ENCODE measurements at places on chromosomes 12 and 14.

- no peak for DNase-seq
These were observed 660 bp upstream of the HCFC2 start for GRCh38 chr12:104063712-104064030.

GRCh38 chr14:103724116-103724515, 8.5 kb downstream of the ZFYVE21 start:
- peak; percentile 49 for DNase-seq

- DNase-seq = peak; percentile 17
These were observed 81.6 kb downstream of the ITPK1 start for GRCh38 chr14:93033983-93034670.

GRCh38 chr12:25972783-25973182, 14.3 kb downstream of the RASSF8 start:
- no peak for DNase-seq

DNA sequence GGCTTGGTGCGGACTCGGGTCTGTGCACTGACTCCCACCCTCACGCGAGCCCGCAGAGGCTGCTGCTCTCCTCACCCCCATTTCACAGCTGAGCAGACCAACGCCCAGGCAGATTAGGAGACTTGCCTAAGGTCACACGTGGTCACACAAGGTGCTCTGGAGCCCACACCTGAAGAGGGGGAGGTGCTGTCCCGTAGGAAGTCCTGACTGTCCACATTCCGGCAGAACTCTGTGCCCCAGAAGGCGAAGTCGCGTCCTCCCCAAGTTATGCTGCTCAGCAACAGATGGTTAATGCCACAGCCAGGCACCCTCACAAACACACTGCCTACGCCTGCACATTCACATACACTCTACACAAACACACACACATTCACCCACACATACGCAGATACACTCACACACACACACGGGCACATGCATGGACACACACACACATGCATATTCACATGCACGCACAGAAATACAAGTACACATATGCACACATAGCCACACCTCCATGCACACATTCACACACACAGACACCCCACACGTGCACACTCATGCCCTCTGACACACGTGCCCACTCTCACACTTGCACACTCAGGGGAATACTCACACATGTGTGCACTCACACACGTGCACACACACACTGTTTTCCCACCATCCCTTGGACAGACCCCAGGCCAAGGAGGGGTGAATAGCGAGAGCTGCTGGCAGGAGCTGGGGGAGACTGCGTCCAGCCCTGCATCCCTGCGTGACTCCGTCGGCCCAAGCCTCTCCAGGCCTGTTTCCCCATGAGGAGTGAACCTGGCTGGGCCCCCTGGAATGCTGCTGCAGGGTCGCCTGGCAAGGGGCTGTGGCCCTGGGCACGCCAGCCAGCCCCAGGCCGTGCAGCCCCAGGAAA, 4.1 kb downstream of the C14orf180 start:
- DNase-seq = no peak

GRCh38 chr12:131833896-131834641, 5.9 kb downstream of the MMP17 start:
- DNase-seq = no peak

DNA sequence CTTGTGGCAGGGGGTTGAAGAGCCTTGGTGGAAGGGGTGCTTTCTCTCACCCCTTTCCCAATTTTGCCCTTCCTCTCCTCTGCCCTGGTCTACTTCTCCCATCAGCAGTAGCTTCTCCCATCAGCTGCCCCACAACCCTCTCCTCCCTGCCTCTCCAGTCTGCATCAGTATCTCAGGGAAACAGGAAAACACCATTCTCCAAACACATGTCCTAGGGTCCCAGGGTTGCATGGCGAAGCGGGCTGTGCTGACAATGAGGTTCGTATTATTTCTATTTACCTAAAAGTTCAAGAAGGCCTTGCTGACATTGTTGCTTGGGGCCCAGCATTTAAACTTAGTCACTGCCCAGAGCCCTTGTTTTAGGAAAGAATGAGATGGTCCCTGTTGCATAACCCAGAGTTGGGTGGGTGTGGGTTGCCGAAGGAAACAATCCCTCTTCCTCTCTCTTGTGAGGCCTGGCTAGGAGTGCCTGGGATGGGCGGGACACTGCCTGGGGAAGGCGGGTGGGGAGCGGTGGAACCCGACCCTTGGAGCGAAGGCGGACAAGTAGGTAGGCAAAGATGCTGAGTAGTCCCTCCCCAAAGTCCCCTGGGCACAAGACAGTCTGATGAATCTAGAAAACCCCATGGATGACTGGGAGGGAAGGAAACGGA, 1.3 kb upstream of the IGFBP6 start:
- peak; percentile 91 for DNase-seq

DNA sequence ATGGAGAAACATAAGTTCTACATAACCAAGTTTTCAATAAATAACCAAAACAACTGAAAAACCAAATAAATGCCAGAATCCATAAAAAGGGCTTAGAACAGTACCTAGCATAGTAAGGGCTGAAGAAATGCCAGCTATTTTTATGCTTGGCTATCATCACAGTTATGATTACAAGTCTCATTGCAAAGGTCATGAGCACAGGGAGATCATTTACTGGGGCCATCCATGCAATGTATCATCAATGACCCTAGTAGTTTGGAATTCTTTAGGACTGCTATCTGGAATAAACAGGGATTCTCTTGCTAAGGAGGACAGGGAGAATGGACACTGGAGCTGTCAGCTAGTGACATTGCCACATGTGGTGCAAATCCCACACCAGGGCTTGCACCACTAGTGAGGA, 92.5 kb upstream of the NAP1L1 start:
- DNase-seq = peak; percentile 10

DNA sequence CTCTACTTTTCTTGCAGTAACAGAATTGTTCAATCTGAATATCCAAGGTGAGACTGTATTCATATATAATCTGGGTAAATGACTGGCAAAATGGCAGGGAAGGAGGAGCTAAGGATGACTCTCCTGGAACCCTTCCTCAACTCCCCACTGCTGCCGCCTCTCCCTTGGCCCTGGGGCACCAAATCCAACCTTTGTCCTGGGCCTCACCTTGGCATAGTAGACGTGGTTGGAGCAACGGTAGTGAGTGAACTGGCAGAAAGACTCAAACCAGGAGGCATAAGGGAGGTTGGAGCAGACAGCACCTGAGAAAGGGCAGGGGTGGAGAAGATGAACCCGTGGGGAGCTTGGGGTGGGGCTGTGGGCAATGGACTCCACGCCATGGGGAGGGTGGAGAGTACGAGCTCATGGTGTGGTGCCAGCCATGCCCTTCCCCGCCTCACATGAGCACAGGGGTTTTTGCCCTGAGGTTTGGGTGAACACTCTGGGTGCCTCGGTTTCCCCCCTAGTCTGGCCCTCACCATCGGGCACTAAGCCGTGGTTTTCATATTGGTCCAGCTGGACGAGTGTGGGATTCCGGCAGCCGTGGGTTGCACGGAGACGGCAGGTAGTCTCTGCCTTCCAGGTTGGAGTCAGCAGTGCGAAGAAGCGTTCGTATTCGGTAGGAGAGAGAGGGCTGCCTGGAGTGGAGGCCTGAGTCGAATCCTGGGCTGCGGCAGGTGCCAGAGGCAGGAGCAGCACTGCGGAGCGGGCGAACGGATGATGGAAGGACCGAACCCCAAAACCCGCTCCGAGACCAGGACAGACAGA, 753 bp downstream of the ACRBP start:
- DNase-seq = no peak

GRCh38 chr12:120961604-120962531, 16.5 kb upstream of the HNF1A start:
- DNase-seq = no peak

- DNase-seq = no peak
These were observed 139.0 kb upstream of the CCDC198 start for GRCh38 chr14:57632649-57633048.

- DNase-seq = no peak
These were observed 33.8 kb downstream of the ZFYVE21 start for GRCh38 chr14:103749452-103749851.

GRCh38 chr12:63042646-63043045, 107.7 kb upstream of the PPM1H start:
- no peak for DNase-seq

DNA sequence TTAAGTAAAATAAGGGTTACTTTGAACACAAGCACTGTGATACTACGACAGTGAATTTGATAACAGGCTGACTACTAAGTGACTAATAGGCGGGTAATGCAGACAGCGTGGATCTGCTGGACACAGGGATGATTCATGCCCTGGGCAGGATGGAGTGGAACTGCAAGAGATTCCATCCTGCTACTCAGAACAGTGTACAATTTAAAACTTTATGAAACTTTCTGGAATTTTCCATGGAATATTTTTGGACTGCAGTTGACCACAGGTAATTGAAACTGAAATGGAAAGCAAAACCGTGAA, 46.0 kb downstream of the YEATS4 start:
- DNase-seq = peak; percentile 87

- DNase-seq = no peak
These were observed 141.9 kb downstream of the NUBPL start for GRCh38 chr14:31703056-31703455.

DNA sequence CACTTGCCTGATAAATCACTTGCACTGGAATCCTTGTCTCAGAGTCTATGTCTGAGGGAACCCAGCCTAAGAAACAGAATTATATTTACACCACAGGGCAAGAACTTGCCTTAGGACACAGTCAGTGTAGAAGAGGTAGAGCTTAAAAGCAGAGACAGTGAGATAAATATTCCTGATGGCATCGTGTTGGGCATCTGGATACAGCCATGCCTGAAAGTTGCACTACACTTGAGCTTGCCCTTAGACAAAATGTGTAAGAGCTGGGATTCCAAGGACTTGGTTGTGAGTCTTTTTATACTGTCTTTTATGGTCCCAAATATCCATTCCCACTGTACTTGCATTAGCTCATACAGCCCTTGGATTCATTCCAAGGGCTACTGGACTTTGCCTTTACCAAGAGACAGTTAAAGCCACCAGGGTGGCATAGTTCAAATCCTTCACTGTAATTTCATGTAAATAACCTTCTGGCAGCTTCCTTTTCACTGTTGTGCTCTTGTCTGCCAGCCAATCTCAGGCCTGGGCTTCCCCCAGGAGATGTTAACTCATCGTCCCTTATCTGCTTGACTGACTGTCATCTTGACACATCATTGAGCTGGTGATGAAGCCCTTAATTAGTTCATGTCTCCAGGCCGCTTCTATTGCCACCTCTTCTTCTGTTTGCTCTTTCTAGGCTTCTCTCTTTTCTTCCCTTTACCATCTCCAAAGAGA, 577.9 kb upstream of the TBX3 start:
- no peak for DNase-seq

GRCh38 chr12:129074379-129074778, 221.1 kb downstream of the GLT1D1 start:
- DNase-seq = no peak

DNA sequence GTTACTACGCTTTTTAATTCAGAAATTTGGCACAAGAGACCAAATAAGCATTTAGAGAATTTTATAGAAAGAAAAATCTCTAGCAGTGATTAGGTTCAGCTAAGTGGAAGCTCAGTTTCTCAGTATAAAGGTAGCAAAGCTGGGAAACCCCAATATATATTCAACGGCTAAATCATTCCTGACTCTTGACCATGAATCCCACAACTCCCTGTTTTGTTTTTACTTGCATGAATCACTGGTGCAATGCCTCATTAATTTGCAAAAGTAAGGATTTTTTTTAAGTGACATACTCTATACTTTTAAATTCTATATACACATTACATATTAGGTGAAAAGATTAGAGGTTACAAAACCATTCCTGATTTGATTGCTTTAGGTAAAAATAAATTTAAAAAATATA, 74.3 kb upstream of the PLEKHG7 start:
- DNase-seq = no peak

GRCh38 chr12:12068751-12069150, 2.0 kb upstream of the BCL2L14 start:
- no peak for DNase-seq

DNA sequence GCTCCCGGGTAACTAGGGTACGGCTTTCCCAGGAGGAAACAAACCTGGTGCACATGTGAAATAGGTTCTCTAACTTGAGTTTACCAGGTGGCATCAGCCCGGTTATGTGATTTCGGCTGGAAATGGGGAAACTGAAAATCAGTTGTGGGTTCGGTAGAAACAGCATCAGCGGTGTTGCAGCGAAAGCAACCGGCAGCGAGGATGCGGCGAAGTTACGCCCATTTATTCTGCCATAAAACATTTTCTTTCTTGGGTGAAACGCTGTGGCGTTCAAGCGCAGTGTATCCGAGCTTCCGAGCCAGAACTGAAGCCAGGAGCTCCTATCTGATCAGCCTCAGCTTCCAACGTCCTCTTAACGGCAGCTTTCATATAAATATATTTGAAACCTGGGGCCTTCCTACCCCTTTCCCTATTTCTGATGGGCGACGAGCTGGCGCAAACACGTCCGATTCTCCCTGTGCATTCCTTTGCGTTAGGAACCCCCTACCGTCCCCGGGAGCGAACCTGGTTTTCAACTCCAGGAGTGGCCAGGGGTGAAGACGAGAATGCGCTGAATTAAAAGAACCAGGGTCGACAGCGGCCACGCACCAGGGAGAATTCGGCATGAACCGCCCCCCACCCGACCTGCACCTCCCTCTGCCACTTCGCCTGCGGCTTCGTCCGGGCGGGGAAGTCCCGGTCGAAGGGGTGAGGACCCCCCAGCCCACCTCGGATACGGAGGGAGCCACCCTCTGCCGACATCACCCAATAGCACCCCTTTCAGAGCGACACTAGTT, 1.6 kb downstream of the DPF3 start:
- no peak for DNase-seq

DNA sequence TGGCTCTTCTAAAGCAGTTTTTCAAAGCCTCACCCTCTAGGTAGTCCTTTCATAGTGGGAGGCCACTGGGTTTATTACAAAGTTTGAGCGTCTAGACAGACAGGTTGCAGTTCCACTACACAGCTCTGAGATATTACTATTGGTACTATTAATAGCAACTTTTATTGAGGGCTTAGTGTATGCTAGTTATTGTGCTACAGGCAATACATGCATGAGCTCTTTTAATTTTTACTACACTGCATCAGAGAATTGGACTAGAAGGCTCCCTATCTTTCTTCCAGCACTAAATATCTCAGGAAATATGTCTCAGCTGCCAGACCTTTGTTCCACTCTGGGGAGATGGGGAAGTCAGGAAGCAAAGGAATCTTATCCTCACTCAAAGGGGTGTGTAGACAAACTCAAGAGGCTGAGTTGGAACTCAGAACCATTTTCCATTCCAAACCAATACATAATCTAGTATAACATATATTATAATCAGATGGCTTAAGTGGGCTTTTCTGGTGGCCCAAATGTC, 161.8 kb upstream of the SLC38A2 start:
- no peak for DNase-seq

DNA sequence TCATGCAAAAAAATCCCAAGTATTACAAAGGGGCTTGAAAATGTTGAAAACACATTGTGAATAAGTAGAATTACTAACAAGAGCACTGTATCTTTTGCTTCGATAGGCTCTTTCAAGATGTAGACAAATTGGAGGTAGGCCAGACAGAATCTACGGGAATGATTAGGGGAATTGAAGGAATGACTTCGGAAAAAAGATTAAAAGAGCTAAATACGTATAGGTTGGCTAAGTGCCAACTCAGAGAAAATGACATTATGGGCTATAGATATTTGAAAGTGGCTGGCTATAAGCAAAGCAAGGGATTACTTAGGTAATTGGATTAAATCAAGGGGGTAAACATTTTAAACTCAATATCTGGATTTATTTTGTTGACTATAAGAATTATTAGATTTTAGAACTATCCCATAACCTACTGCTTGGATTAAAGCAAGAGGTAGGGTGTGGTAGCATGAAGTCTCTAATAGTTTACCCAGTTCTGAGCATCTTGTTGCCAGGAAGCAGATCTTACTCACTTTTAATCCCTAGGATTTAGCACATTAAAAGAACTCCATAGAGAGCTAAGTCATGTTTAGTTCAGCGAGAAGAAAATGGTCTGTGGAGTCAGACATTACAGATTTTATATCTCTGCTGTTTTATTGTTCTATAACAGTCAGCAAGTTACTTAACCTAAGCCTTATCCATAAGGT, 489.8 kb downstream of the DIO2 start:
- DNase-seq = no peak

Data from AG08395 (cell line).